ENCODE measurements at places on chromosomes 16 and 17.

DNA sequence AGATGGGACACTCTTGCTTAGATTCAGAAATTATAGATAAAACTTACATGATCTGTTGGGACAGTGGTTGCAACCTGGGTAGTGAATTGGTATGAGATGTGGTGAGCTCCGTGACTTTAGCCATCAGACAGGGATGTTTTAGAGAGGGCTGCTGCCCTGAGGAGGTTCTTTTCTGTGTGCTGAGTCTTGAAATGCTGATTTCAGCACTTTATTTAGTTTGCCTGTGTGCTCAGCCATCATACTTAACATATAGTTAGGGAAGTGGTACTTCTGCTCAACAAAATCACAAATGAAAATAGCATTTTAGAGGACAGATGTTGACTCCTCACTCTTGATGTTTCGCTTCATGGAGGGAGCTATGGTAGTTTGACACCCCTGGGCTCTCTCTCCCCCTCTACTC, 95.9 kb upstream of the CDH13 start:
- no peak for DNase-seq

DNA sequence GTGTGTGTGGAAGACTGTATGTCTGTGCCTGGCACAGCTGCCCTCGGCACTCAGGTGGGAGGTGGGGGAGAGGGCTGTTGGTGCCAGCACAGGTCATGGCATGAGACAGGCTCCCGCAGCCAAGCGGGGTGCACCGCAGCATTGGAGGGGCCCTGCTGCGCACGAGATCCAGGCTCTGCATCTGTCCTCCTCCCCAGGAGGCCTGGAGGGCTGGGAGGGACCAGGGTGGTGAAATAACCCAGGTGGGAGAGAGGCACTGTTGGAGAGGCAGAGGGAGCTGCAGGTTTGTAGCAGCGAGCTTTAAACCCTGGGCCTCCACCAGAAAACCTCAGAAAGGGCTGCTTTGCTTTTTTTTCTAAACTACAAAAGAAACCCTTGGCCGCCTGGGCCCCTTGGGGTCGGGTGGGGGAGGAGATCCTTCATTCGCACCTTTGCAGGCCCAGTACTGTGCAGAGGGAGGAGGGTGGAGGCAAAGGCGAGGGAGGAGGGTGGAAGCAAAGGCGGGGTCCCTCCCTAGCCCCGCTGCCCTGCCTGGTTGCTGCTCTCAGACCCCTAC, 241.7 kb downstream of the SEC14L1 start:
- DNase-seq = no peak

- DNase-seq = no peak
Observed at GRCh38 chr16:51755577-51756355, 604.7 kb upstream of the SALL1 start.

DNA sequence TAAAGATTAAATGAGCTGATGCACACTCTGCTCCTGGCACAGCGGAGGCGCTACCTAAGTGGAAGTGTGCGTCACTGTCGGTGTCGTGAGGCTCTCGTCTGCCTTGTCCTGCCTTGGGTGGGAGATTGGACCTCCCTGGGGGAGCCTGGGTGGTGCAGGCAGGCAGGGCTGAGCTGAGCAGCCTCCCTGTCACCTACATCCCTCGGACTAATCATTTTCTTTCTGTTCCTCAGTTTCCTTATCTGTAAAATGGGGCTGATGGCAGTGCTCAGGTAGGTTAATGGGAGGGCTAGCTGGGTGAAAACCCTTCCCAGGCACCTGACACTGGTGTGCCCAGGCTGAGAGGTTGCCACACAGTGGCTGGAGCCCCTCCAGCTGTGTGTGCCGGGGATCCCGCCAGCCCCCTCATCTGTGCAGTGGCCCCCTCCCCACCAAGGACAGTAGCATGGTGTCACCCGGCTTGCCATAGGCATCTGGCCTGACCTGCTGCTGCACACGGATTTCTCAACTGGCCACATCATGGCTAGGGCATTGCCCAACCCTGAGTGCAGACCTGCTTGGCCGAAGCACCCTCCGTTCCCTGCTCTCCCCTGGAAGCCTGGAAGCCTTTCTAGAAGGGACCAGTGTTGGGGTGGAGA, 4.3 kb downstream of the ADCY7 start:
- no peak for DNase-seq

DNA sequence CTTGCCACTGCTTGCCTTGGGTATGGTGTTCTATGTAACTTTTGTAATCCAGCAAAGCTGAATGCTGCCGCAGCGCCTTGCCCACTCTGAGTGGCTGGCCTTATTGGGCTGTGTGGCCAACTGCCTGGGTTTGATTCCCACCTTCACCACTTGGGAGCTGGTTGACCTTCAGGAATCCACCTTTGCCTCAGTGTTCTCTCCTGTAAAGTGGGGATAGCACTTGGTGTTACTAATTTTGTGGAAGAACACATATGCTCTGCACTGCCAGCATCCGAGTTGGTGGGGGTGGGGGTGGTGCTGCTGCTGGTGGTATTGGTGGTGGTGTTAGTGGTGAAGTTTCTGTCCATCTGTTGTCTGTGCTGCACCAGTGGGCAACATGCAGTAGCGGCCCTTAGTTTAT, 32.8 kb downstream of the AKAP1 start:
- DNase-seq = no peak

DNA sequence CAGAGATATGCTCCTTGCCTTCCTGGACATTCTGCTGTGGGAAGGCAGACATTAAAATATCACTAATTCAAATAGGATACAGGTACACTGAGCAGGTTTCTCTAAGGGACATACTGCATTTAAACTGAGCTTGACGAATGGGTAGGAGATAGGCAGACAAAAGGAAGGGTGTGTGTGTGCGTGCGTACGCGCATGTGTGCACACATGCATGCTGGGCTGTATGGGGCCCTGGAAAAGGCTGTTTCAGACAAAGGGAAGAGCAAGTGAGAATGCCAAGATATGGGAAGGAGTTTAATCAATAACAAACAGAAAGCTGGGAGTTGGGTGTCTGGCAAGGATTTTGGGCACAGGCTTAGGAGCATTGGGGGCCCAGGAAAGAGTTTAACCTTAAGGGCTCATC, 196.2 kb downstream of the PRKCA start:
- no peak for DNase-seq

- no peak for DNase-seq
Observed at GRCh38 chr16:77937473-77938149, 84.7 kb upstream of the CLEC3A start.

DNA sequence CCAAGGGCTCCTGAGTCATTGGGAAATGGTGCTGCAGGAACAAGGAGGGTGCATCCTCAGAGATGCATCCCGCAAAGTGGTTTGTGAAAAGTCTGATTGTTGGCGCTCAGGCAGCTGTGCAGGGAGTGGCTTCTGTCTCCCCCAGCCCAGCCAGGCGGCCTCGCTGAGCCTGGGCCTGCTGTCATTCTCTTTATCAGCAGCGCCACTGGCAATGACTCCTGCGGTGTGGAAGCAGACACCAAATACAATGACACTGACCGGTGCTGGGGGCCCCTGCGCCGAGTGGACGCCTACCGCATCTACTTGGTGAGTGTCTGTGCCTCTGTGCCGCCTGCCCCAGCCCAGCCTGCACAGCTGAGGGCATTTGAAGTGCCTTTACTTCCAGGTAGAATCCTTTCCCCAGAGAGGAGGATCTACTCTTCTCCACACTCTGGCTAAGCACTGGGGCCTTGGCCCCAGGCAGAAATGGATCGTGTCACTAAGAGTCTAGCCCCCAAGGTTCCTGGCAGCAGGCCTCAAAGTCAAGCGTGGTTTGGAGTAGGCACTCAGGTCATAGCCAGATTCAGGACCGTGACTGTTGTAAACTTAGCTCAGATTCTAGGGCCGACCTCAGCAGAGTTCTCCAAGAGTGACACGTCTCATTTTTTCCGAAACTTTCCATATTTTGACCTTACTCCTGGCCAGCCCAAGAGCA, 19.3 kb upstream of the NAT9 start:
- DNase-seq = no peak

DNA sequence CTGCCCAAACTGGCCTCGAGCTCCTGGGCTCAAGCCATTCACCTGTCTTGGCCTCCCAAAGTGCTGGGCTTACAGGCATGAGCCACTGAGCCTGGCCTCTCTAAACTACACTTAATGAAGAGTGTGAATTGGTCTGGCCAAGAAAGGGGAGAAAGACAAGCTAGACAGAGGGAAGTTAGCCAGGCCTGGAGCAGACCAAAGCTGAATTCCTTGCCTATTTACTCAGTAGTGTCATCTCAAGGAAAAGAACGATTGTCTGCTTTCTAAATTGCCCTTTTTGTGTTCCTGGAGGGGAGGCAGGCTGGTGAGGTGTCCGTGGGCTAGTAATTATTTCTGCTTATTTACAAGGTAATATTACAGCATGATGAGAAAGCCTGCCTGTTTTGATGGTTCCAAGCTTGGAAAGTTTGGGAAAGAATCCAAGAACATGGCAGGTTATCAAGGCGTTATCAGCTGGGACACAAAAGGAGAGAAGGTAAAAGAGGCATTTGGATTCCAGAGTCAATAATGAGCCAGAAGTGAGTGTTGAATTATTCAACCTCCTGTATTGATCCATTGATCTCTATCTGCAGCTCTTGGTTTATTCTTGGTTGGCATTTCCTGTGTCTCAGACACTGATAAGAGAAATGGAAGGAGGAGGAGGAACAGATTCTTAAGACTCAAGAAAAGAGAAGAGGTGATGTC, 6.3 kb upstream of the CBFB start:
- DNase-seq = no peak

DNA sequence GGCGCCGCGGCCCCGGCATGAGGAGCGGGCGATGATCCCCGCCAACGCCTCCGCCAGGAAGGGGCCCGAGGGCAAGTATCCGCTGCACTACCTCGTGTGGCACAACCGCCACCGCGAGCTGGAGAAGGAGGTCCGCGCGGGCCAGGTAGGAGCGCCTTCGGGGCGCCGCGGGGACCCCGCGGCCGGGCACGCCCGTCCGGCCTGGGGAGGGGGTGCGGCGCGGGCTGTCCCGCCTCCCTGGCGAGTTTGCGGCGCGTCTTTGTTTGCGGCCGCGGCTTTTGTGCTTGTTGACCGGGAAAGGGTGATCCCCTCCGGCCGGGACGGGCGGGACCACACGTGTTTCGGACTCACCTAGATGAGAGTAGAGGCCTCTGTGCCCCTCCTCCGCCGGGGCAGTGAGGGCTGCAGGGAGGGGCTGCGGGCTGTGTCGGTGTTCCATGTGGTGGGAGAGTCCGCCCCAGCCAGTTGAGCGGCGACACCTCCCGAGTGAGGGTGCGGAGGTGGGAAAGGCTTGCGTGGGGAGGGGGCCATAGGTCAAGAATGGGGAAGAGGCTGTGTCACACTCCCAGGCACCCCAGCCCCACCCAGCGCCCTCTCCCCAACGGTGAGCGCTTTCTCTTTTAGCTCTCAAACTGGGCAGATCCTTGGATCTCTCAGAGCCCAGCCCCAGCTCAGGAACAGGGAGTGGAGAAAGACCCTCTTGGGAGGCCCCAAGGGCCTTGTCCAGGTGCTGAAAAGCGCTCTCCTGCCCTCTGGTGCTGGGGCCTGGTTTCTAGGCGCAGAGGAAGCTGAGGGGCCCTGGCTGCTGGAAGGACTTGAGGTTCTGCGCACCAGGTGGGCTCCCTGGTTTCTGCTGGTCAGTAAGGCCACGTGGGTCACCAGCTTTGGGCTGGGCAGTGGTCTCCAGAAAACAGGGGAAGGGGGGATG, 923 bp downstream of the ANKRD13B start:
- DNase-seq = no peak

Measured in NCI-H2029 treated with DMSO at 0.1 percent for 48 hours (cell line).